ENCODE measurements at places on chromosomes 5 and 9.

- no peak for DNase-seq
Measured at GRCh38 chr5:55645304-55645703, 66.8 kb downstream of the SLC38A9 start.

DNA sequence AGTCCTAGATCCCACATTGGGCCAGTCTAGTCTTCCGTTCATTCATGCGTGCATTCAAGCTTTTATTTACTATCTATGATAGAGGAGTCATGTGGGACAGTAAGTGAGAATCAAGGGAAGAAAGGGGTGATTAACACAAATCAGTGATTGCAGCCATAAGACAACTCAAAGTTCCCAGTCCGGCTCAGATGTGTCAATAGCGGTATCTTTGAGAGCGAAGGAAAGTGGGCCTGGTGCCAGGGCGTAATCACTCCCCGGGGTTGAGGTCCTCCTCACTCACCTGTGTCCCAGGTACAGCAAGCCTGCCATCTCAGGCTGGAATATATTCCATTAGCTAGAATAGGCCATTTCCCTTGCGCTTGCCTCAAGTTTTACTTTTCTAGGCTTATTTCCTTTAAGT, 196.3 kb downstream of the ATP10B start:
- DNase-seq: no peak

DNA sequence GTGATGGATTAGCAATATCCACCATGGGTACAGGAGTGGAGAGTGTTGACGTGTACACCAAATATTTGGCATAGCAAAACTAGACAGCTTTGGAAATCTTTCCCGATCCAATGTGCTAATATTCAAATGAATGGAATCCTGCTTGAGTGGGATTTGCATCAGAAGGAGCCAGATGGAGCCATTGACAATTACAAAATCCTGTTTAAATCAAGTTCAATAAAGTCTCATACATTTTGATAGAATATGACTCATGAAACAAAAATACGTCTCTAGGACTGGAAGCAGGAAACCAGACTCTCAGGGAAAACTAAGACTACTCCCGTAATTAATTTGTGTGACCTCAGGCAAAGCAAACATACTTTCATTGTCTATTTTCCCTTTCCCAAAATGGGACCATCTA, 13.0 kb downstream of the TNC start:
- DNase-seq: no peak

DNA sequence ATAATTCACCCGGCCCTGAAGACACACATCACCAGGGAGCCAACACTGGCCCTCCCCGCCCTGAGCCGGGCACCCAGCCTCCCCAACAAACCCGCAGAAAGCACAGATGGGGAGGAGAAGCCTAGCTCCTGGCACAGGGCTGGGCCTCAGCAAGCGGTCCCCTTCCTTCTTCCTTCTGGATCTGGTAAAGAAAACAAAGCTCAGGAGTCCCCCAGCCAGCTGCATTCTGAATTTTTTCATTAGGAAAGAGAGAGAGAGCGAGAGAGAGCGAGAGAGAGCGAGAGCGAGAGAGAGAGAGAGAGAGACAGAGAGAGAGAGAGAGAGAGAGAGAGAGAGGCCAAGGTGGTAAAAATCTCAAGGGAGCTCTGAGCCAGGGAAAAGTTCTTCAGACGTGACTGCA, 195.7 kb downstream of the CRB2 start:
- DNase-seq: no peak

DNA sequence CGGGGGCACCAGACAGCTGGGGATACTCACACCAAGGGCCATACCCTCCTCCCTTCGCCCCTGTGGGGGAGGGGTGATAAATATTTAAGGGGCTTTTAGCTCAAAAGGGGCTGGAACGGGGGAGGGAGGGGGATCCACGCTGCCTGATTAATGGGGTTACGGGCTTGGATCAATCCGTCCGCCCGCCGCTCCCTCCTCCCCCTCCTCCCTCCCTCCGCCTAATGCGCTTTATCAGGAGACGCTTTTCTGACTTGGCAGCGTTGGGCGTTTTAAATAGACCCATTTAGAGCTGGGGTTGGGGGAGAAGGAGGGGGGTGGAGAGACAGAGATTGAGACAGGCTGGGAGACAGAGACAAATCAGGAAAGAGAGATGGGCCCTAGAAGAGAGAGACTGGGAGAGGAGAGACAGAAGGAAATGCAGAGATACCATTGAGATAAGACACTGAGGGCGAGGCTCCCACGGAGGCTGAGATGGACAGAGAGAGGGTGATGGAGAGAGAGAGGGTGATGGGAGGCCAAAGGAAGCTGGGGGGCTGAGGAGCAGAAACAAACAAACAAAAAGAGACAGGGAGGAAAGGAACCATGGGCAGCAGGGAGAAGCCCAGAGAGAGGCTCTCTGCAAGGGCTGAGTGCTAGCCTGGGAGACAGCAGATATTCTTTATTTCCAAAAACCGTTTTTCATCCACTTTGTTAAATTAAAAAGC, 10.3 kb downstream of the CNTFR start:
- DNase-seq: no peak

DNA sequence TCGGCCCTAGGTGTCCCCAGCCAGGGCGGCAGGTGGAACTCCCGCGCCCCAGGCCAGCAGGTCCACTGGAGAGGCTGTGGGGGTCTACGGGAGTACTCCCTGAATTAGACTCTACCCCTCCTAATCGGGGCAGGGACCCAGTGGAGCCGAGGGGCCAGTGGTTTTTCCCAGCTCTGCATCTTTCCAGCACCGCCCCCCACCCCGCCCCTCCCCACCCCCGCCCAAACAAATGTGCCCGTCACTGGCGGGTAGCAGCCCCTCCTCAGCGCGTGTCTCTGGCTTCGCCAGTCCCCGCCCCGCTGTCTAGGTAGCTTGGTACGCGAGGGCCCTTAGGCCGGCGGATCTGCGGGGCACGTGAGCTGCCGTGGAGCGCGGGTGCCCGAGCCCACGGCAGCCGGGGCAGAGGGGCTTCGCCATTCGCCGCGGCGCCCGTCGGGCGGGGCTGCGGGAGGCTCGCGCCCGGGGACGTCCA, 7.0 kb downstream of the UNC5A start:
- DNase-seq: no peak

Data from GM18507 (cell line).